ENCODE measurements at places on chromosomes 13 and 19.

- no peak for DNase-seq
Measured at GRCh38 chr13:46211116-46211482, 629 bp upstream of the LRRC63 start.

- DNase-seq, result peak; percentile 55
Measured at GRCh38 chr19:1360818-1361461, 22.8 kb upstream of the NDUFS7 start.

- DNase-seq, result no peak
Measured at GRCh38 chr19:23956051-23956450, 41.4 kb downstream of the ZNF726 start.

DNA sequence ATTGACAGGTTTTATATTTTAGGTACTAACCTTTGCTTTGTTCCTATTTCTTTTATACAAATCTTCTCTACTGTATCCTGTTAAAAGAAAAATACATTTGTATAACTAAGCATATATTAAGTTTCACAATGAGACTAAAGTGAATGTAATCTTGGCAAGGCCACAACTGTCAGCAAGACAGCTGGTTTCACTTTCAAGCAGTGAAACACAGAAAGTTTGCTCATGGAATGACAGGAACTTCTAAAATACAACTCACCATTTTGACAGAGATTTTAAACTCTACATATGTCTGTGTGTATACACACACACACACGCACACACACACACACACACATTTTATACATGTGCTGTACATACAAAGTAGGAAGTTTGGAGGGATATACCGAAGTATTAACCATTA lies 53.3 kb downstream of the PARP4 start:
- no peak for DNase-seq

GRCh38 chr13:99059498-99060075 lies 81.7 kb upstream of the DOCK9 start:
- no peak for DNase-seq

DNA sequence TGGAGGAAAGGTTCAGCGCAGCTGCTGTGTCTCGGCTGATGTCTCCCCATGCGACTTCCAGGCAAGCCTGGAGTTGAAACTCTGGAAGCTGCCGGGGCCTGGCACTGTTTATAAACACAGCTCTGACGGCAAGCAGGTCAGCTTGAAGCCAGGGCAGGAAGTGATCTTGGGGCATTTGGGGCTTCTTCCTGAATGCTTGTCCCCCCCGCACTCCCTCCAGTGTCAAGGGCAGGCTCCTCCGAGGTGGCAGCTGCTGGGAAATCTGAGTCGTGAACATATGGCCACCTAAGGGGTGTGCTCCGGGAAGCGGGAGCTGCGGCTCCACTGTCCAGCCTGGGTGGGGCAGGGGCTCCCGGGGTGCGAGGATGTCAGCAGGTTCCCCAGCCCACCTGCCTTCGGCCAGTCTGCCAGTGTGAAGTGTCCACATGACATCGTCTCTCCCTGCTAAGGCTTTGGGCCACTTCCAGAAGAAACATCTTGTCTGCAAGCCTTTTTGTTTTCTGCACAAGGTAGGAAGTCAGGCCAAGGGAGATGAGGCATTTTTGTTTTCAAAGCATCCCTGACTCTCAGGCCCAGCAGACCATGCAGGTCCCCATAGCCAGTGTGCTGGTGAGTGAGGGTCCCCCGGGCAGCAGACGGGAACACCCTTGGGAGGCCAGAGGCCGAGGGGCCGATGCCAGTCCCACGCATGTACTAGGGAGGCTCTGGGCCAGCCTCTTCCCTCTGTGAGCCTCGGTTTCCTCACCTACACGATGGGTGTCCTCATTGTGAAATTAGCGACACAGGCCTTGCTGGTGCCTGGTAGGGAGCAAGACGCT lies 2.7 kb downstream of the PIAS4 start:
- DNase-seq, result no peak

GRCh38 chr13:52651897-52652195 lies 790 bp upstream of the SUGT1 start:
- no peak for DNase-seq

DNA sequence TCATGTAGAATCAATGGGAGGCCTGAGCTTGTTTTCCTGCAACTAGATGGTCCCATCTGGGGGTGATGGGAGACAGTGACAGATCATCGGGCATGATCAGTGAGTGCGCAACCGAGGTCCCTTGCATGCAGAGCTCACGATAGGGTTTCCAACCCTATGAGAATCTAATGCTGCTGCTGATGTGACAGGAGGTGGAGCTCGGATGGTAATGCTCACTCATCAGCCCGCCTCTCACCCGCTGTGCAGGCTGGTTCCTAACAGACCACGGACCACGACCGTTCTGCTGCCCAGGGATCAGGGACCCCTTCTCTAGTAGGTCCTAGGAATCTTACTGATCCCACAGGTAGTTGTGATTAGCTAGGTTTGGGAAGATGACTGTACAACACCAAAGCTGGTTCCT lies 23.5 kb upstream of the GARRE1 start:
- peak; percentile 59 for DNase-seq

- DNase-seq, result peak; percentile 62
Measured at GRCh38 chr19:19661675-19662251, 1.7 kb downstream of the ATP13A1 start.

DNA sequence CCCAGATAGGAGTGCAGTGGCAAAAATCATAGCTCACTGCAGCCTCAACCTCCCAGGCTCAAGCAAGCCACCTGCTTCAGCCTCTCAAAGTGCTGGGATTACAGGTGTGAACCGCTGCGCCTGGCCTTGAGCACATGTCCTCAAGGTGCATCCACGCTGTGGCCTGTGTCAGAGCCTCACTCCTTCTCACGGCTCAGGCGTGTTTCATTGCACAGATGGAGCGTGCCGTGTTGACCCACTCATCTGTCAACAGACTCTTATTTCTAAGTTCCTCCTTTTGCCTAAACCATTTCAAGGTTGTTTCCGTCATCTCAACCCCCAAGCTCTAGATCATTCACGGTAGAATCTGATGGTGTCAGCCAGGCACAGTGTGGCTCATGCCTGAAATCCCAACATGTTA lies 28.2 kb downstream of the ATP8B3 start:
- DNase-seq, result no peak

GRCh38 chr19:15126131-15126910 lies 19.1 kb downstream of the SYDE1 start:
- DNase-seq, result no peak

- no peak for DNase-seq
Measured at GRCh38 chr13:57899096-57899495, 267.6 kb downstream of the PCDH17 start.

DNA sequence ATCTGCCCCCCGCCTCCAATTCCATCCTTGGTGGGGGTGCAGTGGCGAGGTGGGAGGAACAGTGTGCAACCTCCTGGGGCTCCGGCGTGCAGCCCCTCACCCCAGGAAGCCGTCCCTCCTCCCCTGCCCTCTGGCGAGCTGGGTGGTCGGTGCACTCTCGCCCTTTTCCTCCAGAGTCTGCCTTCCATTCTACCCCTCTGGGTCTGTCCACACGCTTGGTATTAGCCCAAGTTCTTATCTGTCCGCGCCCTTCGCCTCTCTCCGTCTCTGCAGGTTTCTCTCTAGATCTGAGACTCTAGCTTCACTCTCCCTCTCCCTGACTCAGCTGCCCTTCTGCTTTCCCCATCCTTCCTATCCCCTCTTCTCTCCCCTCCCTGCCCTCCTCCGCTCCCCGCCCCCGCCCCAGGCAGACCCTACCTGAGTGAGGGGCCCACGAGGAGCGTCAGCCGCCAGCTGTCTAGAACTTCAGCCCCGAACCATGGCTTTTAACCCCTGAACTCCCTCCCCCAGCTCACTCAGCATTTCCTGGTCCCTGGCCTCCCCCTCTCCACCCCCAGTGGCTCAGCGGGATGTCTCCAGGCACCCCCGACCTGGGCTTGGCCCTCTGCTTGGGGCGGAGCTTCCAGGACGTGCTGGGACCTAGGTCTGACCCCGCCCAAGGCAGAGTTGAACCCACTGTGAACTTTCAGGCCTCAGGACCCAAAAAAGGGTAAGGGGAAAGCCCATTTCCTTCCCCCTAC lies 499 bp upstream of the KLK13 start:
- DNase-seq, result no peak

- DNase-seq, result no peak
Measured at GRCh38 chr13:21753117-21753729, 82.3 kb downstream of the FGF9 start.

- DNase-seq, result no peak
Measured at GRCh38 chr13:84192125-84192524, 309.9 kb upstream of the SLITRK1 start.

- no peak for DNase-seq
Measured at GRCh38 chr13:91960947-91961346, 562.5 kb downstream of the GPC5 start.

DNA sequence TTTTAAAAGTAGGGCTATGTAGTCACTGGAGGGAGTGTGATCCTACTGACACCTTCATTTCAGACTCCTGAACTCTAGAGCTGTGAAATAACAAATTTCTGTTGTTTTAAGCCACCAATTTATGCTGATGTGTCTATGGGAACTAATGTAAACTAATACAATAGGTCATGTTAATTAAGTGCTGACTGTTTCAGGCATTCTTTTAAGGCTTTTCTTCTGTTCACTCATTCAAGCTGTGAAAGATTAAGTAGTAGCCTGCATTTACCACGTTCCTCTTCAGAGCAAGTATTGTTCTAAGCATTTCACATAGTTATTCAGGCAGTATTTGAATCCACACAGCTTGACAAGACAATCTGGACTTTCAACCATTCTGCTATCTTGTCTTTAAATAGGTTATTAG lies 1135.0 kb downstream of the SLITRK1 start:
- no peak for DNase-seq

- no peak for DNase-seq
Measured at GRCh38 chr13:41099986-41100385, 32.6 kb downstream of the KBTBD6 start.

- DNase-seq, result no peak
Measured at GRCh38 chr13:81568824-81569223, 1227.9 kb upstream of the SPRY2 start.

DNA sequence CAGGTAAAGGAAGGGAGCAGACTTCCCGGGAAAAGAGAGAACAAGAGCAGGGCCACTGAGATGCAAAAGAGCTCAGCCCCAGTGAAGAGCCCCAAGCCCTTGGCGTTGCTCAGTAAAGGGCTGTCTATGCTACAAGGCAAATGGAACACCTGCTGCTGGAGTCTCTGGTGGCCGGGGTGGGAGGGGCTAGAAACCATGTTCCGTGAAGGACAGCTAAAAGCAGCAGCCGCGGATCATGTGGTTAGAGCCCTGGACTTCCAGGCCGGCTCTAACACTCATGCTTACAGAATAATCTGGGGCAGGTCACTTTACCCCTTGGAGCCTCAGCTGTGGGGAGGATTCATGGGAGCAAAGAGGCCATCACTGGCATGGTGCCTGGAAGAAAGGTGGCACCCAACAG lies 17.8 kb downstream of the POU2F2 start:
- peak; percentile 60 for DNase-seq

- DNase-seq, result peak; percentile 100
Measured at GRCh38 chr19:46303691-46304397, 7.0 kb downstream of the HIF3A start.

DNA sequence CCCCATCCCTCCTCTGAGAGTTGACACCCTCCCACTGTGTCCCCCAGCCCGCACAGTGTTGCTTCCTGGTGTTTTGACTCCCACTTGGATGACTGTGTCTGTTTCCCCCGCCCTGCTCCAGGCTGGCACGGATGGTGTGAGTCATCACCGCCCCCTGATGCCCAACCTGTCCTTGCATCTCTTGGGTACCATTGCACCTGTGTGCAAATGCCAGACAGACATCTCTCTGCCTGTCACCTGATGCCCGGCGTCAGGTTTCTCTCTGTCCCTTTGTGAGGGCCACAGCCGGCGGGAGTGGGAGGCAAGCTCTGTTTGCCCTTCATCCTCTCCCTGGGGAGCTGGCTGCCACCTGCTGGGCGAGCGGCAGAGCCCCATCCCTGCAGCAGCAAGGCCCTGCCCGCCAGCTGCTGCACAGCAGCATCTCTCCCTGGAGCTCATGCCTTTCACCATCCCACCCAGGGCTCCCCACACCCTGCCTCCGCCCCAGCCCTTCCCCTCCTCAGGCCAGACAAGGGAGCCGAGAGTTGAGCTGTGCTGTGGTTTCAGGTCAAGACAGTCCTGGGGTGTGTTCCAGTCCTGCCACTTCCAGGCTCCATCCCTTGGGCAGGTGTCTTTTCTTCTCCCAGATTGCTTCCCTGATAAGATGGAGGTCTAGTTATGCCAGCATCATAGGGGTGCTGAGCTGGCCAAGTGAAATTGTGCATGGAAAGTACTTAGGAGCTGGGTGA lies 29.7 kb downstream of the NKPD1 start:
- DNase-seq, result no peak

DNA sequence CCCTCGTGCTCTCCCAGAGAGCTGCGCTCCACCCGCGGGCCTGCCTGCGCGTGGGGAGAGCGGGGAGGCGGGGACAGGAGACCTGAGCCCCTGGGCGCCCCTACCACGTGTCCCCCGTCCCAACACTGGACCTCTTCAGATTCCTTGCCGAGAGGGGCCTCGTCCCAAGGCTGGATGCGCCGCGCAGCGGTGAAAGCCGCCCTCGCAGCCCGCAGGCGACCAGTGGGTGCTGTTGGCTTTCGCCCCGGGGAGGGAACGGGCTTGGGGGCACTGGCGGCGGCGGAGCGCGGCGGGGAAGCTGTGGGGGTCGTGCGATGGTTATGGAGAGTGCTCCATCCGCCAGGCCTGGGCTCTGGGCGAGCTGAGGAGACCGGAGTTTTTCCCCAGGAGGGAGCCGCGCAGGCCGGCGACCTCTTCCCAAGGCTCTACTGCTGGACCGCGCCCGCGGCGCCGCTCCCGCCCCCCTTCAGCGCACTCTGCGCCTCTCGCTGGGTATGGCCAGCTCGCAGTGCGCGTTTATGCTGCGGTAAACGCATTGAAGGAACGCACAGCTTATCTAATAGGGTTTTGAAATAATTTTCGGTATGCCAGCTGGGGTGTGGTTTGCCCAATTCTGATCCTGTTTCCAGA lies 17.2 kb upstream of the RNF17 start:
- DNase-seq, result peak; percentile 89

- DNase-seq, result no peak
Measured at GRCh38 chr13:100139817-100140216, 50.9 kb downstream of the PCCA start.

GRCh38 chr19:16326401-16327168 lies 2.0 kb downstream of the KLF2 start:
- DNase-seq, result peak; percentile 74

- DNase-seq, result peak; percentile 25
Measured at GRCh38 chr13:113902986-113903775, 39.3 kb upstream of the GAS6 start.

GRCh38 chr13:52850396-52851136 lies 2.1 kb upstream of the PCDH8 start:
- peak; percentile 97 for DNase-seq

- peak; percentile 73 for DNase-seq
Measured at GRCh38 chr19:572743-573518, 535 bp downstream of the BSG start.

- no peak for DNase-seq
Measured at GRCh38 chr19:48444936-48445200, 915 bp upstream of the GRWD1 start.
